ENCODE measurements at places on chromosomes 16 and 17.
A peak's percentile ranks its signal among the peaks of the same experiment; 100 is the strongest.

- peak; percentile 67 for DNase-seq
Measured at GRCh38 chr17:81916234-81917001, 1.6 kb downstream of the SIRT7 start.

- DNase-seq, result no peak
Measured at GRCh38 chr17:74800531-74800930, 24.4 kb upstream of the NAT9 start.

- no peak for DNase-seq
Measured at GRCh38 chr16:65120831-65121721, 787 bp downstream of the CDH11 start.

DNA sequence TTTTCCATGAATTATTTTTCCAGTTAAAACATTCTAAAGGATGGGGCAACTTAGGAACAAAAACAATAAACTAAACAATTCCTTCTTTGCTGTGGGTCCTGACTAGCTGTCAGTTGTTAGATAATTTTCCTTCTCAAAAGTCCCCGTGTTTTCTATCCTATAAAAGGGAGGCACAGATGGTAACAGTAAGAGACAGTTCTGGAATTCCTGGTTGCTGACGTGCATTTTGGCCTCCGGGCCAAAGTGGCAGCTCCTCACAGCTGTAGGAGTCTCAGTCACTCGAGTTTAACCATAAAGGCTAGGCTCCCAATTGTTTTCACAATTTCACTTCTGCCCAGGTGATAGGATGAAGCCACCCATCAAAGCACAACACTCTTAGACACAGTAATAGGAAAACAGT, 77.0 kb upstream of the ZNF423 start:
- DNase-seq, result no peak

DNA sequence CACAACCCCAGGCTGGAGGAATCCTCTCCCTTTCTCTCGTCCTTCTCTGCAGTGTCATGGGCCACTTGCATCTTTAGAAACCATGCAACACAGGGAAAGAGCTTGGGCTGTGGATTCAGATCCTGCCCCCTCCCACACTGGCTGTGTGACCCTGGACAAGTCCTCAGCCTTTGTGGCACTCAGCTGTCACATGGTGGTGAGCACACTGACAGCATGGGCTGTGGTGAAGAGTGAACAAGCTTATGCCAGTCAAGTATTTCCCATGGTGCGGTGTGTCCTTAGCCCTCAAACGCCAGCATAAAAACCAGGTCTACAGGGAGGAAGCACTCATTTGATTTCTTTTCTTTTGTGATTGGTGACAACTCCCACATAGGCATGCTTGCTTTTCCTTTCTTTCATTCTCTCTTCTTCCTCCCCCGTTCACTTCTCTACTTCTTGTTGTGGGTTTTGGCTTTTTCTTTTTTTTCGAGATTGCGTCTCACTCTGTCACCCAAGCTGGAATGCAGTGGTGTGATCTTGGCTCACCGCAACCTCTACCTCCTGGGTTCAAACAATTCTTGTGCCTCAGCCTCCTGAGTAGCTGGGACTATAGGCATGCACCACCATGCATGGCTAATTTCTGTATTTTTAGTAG, 314.2 kb downstream of the CPPED1 start:
- DNase-seq, result no peak

GRCh38 chr16:48831076-48831722, 221.2 kb upstream of the N4BP1 start:
- no peak for DNase-seq

GRCh38 chr16:47574091-47575054, 113.2 kb downstream of the PHKB start:
- no peak for DNase-seq

DNA sequence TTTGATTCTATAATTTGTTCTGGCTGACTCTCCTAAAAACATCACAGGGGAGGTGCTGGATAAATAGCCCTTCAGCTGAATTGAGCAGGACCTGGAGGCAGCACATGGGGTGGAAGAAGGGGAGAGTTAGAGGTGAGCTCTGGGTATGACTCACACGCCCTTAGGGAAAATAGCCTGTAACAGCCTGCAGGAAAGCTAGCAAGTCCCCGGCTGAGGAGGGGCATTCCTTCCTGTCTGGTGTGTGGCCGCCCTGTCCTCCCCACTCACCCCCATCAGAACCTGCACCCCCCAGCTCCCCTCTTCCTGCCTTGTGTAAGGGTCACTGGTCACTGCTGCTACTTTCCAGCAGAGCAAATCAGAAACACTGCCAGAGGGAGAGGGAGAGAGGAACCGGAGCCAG, 187.4 kb downstream of the C16orf95 start:
- no peak for DNase-seq

GRCh38 chr16:67486805-67487204, 3.5 kb upstream of the AGRP start:
- no peak for DNase-seq

GRCh38 chr17:64694207-64694606, 32.1 kb upstream of the SMURF2 start:
- peak; percentile 39 for DNase-seq

DNA sequence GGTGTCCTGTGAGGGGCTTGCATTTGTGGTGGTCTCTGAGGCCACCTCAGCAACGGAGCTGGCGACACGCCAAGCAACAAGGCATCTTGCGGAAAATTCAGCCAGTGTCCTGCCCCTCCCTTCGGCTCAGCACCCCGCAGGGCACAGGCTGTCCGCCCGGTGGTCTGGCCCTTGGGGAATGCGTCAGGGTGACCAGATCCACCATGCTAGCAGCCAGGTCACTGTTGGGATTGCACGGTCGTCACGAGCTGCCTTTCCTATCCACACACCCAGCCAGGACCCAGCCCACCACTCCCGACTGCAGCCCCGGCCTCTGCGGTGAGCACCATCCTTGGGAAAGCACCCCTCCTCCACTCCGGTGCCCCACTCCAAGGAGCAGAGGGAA, 221.2 kb downstream of the NTN1 start:
- DNase-seq, result no peak

DNA sequence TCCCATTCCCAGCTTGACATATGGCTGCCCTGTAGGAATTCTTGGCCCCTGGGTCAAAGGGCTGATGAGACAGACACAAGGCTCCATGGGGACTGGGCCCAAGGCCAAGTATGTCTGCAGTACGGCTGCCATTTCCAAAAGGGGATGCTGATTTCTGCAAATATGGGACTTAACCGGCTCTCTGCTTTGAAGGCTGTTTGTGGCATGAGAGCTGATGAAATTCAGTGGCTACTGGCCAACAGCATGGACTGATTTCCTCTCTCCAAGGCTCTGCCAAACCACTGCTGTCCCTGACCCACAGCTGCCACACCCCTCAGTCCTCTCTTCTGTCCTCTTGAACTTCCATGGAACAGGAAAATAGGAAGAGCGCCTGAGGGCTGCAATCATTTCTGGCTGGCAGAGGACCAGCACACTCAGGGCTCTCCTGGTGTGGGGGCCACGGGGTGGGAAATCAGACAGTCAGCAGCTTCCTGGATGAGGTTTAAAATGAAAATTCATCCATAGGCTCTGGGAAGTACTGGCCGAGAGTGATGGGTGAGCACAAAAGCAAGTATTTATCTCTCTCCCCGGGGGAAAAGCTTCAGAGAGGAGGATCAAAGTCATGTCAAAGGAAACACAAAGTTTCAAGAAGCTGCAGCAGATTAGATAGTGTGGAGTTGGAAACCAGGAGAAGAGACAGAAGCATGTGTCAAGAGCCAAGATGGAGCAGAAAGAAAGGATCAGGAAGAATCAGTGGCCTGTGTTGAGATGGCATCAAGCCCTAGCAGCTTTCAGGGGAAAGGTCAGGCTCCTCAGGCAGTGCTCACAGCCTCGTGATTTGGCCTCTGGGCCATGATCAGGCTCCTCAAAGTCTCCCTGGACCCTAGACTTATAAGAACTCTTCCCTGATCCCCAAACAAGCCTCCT, 64.1 kb upstream of the SREBF1 start:
- peak; percentile 70 for DNase-seq

DNA sequence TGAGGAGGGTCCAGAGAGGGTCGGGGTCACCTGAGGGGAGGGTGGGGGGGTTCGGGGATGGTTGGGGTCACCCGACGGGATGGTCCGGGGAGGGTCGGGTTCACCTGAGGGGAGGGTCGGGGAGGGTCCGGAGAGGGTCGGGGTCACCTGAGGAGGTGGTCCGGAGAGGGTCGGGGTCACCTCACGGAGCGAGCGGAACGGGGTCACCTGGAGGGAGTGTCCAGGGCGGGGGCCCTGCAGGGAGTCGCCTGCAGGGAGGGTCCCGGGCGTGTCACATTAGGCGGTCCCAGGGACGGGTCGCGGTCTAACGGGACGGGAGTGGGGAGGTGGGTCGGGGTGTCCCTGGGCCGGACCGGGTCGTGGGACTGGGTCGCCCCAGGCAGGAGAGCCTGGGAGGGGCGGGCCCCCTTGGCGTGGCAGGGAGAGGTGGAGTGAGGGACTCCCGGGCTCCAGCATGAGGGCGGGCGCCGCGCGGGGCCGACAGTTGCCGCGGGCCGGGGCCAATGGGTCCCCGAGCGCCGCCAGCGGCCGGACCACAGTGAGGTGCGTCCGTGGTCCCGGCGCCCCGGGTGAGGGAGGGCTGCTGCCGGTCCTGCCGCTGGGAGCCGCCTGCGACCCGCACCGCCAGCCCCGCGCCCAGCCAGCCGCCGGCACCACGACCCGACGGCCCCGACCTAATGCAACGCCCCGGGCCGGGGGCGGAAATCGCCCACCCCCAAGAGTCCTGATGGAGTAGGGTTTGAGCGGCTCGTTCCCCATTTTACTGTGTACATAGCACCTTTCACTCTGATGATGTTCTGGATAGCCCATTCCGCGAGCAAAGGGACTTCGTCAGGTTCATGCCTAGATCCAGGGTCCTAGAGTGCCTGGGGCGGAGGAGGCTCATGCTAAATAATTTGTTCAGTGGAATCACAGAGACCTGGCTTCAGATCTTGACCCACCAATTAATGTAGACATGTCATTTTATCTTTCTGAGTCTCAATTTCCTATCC, 1.2 kb upstream of the ABCA3 start:
- DNase-seq, result no peak

GRCh38 chr16:89332243-89332901, 114.9 kb downstream of the ZNF778 start:
- DNase-seq, result no peak

GRCh38 chr17:4913994-4914393, 11.1 kb upstream of the CHRNE start:
- DNase-seq, result no peak

DNA sequence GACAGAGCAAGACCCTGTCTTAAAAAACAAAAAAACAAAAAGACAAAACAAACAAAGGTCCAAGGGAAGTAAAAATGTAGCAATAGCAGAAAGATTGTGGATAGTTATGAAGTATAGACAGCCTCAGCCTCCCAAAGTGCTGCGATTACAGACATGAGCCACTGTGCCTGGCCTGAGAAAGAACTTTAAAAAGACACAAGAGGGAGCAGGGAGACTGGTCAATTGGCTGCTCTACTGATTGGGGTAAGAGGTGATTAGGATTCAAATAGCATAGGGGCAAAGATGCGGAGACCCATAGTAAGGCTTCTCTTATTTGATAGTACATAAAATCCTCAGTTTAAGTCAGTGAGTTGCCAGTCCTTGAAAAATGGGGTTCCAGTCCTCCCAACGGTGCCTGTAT, 518.2 kb upstream of the GOT2 start:
- no peak for DNase-seq

GRCh38 chr17:81294512-81295030, 536 bp downstream of the SLC38A10 start:
- DNase-seq, result peak; percentile 73

- no peak for DNase-seq
Measured at GRCh38 chr17:59800530-59800942, 92.2 kb downstream of the TUBD1 start.

DNA sequence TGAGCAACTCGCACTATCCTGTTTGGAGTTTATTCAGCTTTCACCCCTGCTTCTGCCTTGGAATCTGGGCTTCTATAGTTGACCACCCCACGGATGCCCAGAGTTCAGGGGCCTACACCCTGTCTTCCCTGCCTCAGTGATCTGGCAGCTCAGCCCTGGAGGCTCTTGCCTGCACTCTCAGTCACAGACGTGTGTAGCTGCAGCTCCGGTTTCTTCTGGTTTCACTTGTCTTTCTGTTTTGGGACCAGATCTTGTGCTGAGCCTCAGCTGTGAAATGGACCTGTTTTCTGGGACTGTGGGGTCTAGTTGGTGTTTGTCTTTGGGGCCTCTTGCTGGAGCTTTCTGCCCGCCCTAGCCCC, 5.8 kb downstream of the GPT2 start:
- no peak for DNase-seq

GRCh38 chr16:73093146-73094144, 45.5 kb upstream of the ZFHX3 start:
- DNase-seq, result no peak

- DNase-seq, result no peak
Measured at GRCh38 chr17:62191390-62192361, 126.6 kb upstream of the MED13 start.

DNA sequence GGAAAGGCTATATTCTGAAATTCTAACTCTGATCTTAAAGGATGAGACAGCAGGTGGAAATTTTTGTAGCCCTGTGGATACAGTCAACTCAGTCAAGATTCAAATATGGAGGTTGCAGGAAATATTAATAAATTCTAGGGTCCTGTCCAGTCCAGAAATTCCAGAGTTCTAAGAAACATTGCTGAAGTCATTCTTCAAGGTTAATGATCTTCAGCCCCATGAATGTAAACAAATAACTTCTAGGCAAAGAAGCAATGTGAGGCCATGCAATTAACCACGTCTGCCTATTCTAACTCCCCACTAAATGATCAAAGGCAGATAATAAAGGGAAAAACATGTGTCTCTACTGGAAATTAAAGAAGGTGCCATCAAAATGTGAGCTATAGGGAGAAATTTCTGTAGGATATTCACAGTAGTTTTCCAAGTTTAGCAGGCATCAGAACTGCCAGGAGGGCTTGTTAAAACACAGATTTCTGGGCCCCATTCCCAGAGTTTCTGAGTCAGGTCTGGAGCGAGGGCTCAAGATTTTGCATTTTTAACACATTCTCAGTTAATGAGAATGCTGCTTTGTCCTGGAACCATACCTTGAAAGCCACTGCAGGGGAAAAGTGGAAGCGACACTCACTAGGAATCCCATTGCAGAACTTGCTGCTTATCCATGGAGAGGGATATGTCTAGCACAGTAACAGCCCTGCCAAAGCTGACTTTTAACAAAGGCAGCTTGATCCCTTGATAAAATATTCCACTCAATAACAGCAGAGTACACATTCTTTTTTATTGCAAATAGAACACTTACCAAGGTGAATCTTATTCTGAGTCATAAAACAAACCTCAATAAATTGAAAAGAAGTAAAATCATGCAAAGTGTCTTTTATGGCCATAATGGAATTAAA, 61.8 kb downstream of the DNAH3 start:
- DNase-seq, result no peak

- DNase-seq, result no peak
Measured at GRCh38 chr16:3762107-3762750, 44.9 kb upstream of the TRAP1 start.

DNA sequence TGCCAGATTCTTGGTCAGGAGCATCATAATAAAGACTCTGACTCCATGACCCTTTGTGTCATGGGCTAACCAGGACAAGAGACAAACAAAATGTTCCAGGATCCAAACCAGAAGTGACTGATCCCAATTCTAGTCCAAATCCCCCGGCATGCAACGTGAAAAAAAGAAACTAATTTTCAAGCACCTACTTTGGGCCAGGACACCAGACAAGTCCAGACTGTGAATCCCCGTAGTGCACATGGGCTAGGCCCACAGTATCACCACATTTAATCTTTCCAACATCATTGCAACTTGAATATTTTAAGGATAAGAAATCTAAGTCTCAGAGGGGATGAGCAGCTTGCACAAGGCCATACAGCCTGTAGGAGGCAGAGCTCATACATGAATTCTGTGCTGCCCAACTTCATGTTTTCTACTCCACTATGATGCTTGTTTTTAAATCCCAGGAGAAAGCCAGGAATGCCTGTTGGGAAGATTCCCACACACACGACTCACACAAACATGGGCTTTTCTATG, 365.7 kb downstream of the NPIPA8 start:
- no peak for DNase-seq

GRCh38 chr17:63609816-63610573, 9.3 kb downstream of the TACO1 start:
- DNase-seq, result no peak
